ENCODE measurements at places on chromosomes 6 and 20.

DNA sequence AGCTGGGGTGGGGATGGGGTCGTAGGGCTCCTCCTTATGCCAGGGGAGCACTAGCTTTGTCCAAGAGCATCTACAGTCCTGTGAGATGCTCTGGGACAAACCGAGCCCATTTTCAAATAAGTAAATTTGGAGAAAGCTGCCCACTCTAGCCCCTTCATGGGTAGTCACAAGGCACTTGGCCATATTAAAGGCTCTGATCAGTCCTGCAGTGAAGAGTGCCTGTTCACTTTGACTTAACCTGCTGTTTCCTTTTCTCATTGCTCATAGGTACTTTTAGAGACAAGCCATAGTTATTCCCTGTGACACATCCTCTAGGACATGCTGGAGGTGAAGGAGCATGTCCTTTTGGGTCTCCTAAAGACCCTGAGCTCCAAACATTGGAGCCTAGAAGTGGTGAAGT is 38.4 kb downstream of the FAM110A start:
- no peak for DNase-seq

DNA sequence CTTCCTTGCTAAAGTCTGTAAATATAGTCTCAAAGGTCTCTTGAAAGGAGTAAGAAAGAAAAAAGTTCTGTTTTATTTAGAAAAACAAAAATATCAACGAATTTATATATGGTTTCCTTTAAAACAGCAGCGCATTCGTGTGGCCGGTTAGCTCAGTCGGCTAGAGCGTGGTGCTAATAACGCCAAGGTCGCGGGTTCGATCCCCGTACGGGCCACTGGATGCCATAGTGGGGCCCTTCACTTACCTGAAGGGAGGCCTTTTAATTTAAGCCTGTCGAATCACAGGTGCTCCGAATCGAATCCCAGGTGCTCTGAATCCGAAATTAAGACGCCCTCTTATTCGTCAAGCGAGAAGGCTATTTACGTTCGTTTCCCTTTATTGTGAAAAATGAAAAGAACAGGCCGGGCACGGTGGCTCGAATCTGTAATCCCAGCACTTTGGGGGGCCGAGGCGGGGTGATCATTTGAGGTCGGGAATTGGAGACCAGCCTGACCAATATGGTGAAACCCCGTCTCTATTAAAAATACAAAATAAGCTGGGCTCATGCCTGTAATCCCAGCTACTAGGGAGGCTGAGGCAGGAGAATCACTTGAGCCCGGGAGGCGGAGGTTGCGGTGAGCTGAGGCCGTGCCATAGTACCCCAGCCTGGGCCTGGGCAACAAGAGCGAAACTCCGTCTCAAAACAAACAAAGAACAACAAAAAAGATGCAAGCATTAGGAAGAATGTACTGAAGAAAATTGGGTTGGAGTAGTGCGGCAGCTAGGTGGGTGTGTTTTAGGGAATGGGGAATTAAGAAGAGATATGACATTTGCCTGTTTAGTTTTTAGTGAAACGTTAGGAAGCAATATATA is 195.8 kb upstream of the ZNF184 start:
- DNase-seq = peak; percentile 50

- peak; percentile 34 for DNase-seq
Observed at GRCh38 chr20:62303340-62304226, 786 bp downstream of the ADRM1 start.

DNA sequence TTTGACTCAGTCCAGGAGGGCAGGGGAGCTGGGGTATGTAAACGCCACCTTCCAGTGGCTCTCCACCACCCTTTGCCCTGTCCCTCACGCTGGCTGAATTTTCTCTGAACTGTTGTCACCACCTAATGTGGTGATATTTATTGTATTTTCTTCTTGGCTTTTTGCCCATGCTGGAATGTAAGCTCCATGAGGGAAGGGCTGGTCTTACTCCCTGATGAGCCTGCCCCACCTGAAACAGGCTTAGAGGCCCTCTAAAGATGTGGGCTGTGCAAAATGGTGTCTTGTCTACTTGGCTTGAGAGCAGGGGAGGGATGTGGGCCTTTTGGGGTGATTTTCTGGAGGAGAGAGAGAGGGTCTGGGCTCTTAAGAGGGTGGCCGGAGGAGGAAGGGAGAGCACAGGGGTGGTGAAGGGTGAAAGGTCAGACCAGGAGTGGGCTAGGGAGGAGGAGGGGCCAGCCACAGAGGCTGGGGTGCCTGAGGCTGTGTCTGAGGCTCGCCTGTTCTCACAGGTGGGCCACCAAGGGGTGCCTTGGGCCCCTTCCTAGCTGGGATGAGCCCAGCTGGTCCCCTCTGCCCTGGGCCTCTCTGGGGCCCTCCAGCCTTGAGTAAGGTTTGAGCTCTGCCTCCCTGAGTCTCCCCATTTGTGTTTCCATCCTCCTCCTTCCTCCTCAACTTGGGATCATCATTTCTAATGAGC is 37.3 kb downstream of the SPDEF start:
- DNase-seq = no peak

GRCh38 chr6:168042426-168043192 is 36.4 kb downstream of the FRMD1 start:
- no peak for DNase-seq

GRCh38 chr20:59004763-59005522 is 2.1 kb downstream of the CTSZ start:
- peak; percentile 91 for DNase-seq

DNA sequence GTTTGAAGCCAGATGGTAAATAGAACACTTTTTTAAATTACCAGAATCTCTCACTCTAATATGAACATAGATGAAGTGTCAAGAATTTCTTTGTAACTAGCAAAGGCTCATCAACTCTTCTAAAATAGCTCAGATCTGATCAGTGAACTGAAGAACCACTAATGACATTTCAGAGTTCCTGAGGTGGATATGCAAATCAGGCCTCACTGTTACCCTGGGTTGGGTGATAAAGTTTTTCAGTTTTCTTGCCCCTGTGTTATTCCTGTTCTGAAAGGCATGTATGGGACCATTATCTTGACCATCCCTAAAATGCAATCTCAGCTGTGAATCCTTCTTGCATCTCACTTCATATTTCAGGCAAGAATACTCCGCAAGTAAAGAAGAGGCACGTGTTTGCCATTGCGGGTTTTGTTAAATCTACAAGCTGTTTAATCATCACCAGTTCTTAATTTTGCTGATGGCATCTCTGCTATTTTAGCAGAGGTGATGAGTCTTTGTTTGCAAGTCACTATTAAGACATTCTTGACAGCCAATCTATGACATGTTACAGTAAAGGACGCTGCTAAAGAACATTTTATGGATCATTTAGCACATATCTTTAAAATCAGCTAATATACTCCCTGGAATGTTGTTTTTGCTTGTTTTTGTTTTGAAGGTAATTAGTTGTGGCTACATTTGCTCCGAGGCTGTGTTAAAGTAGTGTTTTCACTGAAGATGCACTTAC is 47.9 kb downstream of the KHDC1L start:
- DNase-seq = no peak

- DNase-seq = no peak
Observed at GRCh38 chr6:162177746-162178145, 549.8 kb downstream of the PRKN start.

DNA sequence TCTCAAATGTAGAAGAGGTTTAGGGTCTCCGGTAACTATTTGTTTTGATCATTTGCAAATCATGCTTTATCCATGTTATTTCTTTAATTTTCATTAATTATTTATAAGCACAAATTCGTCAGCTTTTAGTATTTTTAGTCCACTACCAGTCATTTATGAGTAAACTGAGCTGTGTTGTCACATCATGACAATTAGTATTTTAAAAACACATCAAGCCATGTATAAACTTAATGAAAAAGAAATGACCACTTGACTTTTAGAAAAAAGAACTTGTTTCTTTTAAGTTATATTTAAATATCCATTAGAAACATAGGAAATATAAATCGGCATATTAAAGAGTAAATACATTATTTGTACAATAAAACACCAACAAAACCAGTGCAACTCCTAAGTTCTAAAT is 2.8 kb downstream of the NKX2-4 start:
- DNase-seq = no peak

GRCh38 chr6:74070091-74070490 is 374.1 kb downstream of the CD109 start:
- peak; percentile 0 for DNase-seq

DNA sequence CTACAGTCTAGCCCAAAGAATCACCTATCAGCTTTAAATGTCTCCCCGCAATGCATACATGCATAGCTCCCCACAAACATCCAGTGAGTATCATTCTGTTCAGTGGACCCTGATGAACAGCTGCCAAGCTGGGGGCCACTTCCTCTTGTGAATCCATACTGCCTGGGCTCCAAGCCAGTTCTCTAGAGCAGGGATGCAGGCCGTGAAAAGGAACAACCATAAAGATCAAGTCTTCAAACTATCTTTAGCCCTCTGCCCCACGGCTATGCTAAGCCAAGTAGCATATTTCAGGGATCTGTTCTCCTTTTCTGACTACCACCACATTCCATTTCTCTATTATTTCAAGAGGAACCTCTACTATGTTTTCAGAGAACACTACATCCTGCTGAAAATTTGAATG is 191.7 kb upstream of the BTBD3 start:
- DNase-seq = no peak

- no peak for DNase-seq
Observed at GRCh38 chr6:44224029-44224964, 902 bp downstream of the SLC29A1 start.

DNA sequence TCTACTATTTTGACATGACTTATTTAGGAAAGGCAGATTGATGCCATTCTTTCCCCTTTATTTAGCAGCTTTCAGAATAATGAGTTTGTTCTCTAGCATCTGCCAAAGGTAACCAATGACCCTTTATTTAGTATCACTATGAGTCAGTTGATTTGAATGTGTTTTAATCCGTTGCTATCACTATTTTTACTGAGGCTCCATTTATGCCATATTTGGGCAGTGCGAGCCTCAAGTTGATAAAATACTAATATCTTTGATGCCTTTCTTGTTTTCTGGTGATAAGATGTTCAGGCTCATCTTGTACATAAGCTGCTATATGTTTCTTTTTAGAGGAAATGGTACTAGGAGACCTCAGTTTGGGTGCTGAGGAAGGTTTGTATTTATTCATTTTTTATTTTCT is 15.6 kb upstream of the NOTCH4 start:
- no peak for DNase-seq

- no peak for DNase-seq
Observed at GRCh38 chr20:63293871-63294535, 1.0 kb downstream of the COL20A1 start.

GRCh38 chr6:9699888-9700287 is 715.0 kb downstream of the TFAP2A start:
- DNase-seq = no peak

DNA sequence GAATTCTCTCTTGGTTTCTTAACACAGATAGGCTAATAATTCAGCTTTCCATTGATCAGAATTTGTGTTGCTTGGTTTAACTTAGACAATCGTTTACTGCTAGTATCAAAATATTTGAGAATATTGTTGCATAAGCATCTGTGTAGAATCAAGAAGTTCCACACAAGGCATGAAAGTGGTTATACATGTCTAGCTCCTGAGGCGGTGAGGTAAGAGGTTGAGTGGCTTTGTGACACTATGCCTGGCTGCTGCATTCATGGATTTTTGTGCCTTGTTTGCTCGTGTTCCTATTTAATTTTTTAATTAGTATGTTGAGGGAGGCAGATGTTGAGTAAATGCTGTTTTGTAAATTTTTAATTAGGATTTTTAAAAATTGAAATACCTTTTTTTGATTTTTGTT is 10.2 kb downstream of the PKIB start:
- DNase-seq = no peak

DNA sequence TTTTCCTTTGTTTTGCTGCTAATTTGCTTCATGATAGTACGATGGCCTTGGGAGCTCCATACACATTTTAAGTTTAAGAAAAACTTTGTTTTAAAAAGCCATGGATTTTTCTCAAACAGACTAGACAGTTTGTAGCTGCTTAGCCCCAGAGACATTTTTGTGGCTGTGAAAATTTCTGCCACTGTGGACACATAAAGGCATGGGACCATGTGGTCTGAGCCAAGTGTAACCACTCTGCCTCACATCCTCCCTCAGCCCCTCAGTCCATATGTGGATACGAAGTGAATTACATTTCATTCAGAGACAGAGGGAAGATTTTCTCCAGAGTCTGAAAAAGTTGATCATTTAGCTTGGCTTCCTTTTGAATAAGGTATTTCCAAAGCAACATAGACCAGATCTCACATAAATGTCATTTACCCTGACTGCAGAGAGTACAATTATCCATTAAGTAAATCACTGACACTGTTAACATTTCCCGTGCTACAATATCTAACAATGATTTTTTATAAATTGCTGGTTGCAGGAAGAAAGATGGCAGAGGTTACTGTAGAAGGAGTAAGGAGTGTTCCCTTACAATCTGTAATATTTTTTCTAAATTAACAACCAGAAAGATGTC is 87.4 kb downstream of the GJA1 start:
- no peak for DNase-seq

GRCh38 chr6:145076115-145076841 is 659.0 kb downstream of the EPM2A start:
- no peak for DNase-seq

DNA sequence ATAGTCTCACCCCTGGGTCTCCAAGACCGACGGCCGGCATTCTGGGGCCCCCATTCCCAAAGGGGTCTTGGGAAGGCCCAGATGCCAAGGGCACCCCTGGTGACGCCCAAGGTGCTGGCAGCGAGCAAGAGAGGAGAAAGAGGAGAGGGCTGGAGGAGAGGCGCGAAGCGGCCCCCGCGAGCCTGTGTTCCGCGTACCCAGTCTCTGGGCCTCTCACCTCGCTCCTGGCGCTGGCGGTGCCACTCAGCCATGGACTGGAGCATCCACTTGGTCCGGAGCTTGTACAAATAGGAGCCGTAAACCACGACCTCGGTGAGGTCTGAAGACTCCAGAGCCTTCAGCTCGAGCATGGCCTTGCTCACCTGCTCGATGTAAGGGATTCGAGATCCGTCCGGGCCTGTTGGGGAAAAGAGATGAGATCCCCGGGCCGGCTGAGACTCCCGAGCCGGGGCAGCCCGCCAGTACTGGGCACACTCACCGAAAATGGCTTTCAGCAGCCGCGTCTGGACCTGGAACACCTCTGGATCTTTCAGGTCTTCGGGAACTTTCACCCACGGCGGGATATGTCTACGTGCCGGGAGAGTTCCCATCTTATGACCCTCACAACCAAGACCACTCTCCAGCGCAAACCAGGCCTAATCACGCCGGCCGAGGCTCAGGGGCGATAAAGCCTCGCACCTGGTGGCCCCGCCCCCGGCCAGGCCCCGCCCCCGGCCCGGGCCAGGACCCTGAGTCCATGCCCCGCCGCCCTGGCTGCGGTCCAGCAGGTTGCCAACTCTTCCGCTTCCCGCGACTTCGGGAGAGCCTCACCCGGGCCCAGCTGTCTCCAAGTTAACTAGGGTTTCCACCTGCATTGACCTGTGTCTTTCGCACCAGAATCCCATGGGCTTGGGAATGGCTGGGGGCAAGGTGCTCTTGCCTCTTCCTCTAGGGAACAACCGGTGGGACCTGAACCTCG is at the start of gene DPPA5:
Gene DPPA5, minus strand, starts transcription at position 641 of the 958 bp plus-strand sequence. Its CDS starts 51 bp downstream, at position 590.
- DNase-seq = no peak

- no peak for DNase-seq
Observed at GRCh38 chr6:11227698-11228097, 4.8 kb downstream of the NEDD9 start.

Measured in suppressor macrophage treated with lipopolysaccharide for 4 hours (primary cell).